ENCODE measurements at places on chromosomes 6 and 20.

DNA sequence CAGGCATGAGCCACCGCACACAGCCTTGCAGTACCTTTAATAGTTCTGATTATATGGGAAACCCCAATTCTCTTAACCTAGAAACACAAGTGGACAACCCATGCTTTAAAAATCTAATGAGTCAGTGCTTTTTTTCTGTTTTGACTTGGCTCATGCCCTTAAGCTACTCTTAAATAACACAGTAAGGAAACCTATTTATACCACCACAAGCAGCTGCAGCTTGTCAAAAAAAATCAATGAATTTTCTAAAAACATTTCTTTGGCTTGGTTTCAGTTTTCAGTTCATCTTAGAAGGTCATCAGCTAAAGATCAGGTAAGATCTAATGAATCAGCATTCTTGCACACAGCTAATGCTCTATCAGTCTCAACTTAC lies 124.1 kb upstream of the DST start:
- DNase-seq: no peak

- no peak for DNase-seq
Observed at GRCh38 chr6:36436466-36436865, 6.2 kb downstream of the PXT1 start.

DNA sequence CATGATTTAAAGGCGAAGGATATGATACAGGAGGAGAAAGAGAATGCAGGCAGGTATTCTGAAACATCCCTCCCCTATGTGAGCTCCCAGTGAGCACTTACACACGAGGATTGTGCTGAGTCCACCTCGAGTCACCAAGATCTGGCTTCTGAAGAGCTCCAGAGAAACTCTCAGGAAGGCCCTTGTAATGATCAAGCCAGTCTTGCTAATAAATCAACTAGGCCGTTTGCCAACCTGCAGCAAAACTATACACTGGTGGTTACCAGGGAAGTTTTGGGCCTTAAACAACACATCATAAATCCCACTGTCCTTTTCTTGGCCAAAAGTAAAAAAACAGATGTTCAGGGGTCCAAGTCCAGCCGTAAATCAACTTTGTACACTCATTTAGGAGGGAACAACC lies 79.2 kb downstream of the STXBP5 start:
- DNase-seq: peak; percentile 33

DNA sequence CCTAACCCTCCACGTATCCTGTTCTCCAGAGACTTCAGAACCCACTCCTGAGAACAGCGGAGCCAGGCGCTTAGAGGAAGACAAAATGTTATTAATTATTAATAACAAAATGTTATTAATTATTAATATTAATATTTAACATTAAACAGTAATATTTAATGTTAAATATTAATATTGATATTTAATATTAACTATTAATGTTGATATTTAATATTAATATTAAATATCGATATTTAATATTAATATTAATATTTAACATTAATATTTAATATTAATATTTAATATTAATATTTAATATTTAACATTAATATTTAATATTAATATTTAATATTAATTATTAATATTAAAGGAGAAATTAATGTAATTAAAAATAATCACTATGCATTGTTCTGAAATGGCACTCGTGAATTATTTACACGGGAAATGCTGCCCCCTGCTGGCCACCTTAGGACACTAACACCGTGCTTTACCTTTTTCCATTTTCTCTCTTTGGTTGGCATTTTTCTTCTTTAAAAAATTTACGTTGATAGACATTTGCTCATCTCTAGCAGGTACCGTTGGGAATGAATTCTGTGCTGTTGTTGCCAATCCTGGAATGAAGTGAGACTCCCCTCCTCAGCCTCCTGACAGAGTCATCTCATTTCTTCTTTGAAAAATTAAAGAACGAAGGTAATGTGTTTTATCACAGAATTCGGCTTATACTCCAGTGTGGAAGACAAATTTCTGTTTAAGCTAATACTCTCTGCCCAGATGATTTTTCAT lies 7.5 kb upstream of the GGTLC1 start:
- DNase-seq: no peak

DNA sequence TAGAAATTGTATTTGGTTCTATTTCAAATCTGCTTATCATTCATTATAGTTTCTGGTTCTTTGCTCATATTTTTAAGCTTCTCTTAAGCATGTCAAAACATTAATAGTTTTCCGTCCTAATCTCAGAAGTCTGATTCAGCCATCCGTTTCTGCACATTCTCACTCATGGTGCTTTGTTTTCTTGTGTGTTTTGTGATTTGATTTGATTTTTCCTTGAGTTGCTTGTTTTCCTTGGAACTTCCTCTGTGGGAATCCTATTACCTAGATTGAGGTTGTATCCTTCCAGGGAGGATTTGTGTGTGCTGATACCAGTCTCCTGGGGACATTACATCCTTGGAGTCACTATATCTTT lies 7.9 kb downstream of the SNX9 start:
- no peak for DNase-seq

GRCh38 chr20:58829531-58829941 lies 21.2 kb downstream of the GNAS-AS1 start:
- DNase-seq: no peak

GRCh38 chr20:25459916-25460535 lies 52.6 kb downstream of the GINS1 start:
- no peak for DNase-seq

- no peak for DNase-seq
Observed at GRCh38 chr6:83270971-83271719, 78.0 kb downstream of the RWDD2A start.

DNA sequence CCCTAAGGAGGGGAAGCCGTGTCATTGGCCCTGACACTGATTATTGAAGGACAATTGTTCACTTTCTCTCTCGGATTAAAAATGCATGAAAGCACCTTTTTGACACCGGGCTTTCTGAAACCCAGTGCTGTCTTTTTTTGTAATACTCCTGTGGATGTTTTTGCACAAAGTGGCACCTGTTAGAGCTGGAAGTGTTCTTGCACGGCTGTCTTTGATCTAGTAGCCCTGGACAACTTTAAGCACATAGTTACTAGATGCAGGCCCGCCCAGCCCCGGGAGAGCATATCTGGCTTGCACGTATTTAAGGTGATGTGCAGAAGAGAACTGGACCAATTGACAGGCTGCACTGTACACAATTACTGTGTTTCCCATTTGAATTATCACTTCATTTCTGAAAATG lies 72.6 kb downstream of the ARID1B start:
- no peak for DNase-seq

DNA sequence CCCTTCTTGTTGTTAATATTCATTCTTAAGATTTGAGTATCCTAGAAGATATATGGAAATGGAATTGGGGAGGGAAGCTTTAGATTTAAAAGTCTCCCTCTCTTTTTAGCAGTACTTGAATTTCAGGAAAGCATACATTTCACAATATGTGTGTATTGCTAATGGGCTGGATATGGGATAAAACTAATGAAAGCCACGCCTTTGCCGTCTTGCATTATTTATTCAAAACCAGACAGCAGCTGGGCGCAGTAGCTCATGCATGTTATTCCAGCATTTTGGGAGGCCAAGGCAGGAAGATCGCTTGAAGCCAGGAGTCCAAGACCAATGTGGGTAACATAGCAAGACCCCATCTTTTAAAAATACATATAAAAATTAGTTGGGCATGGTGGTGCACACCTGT lies 121.6 kb upstream of the TIAM2 start:
- DNase-seq: no peak

DNA sequence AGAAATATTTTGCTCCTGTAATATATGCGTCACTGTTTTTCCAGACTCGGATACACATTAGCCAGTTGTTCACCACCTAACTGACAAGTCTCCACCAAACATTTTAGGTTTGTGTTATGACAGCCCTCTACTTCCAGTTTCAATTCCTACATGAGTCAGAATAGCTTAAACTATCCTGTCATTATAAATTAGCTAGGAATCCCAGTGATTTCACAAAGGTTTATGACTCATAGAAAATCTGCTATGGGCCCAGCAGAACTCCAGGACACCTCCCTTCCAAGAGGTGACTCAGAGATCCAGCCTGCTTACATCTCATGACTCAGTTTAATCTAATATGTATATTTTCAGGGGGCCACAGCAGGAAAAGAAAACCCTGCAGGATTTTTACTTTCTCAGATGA lies 17.4 kb upstream of the PLCB4 start:
- DNase-seq: no peak

DNA sequence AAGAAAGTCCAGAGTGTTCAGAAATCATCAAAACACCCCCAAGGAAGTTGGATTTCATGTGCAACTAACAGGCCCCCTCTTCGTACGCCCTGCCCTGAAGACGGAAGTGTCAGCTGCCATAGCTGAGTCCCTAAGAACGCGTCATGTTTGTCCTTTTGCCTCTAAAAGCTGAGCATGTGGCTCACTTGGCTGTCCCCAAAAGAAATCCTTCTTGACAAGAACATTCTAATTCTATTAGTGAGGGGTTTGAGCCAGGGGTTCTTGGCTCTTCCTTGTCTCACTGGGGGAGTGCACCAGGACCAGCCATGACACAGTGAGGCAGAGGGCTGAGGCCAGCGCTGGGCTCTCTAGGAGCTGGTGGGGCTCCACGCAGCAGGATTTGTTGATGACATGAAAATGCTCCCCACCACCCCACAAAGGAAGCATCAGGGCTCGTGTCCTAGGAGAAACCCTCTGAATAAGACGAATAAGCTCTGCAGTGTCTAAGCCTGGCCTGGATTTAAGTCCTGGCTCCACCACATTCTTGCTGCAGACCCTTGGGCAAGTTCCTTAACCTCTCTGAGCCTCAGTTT lies 20.0 kb upstream of the SPO11 start:
- DNase-seq: no peak

DNA sequence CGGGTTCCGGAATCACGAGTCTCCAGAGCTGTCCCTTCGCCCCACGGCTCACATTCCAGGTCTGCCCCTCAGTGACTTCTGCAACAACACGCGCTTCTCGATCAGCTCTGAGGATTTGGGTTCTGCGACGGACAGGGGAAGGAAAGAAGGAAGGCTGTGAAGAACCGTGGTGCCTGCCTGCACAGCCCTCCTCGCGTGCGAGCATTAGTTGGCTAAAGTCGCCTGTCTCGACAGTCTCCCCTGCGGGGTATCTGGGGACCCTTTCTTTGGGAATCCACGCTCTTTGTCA lies 23.1 kb downstream of the VPS52 start:
- no peak for DNase-seq

- DNase-seq: no peak
Observed at GRCh38 chr6:43280234-43280633, 17.8 kb upstream of the SLC22A7 start.

- DNase-seq: no peak
Observed at GRCh38 chr6:113104541-113104940, 752.6 kb upstream of the MARCKS start.

DNA sequence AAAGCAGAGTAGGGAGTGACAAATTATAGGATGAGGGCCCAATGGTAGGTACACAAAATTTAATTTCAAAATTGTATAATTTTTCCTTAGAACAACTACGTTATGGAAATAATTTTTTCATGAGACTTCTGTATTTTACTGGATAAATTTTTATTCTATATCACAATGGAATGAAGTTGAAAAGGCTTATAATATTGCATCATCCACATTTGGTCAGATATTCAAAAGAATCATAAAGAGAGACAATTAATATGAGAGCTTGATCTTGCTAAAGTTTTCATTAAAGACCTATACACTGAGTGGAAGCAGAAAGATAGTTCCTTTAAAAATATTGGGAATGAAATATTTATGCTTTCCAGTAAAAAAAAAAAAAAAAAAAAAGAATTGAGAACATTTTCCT lies 242.8 kb downstream of the FARS2 start:
- DNase-seq: no peak

- DNase-seq: no peak
Observed at GRCh38 chr20:48648482-48649051, 179.2 kb downstream of the PREX1 start.

- DNase-seq: no peak
Observed at GRCh38 chr6:259901-260508, 32.3 kb upstream of the DUSP22 start.

GRCh38 chr6:46756469-46757213 lies 9.9 kb downstream of the ANKRD66 start:
- DNase-seq: no peak

GRCh38 chr20:51385646-51386530 lies 156.6 kb downstream of the NFATC2 start:
- DNase-seq: no peak

DNA sequence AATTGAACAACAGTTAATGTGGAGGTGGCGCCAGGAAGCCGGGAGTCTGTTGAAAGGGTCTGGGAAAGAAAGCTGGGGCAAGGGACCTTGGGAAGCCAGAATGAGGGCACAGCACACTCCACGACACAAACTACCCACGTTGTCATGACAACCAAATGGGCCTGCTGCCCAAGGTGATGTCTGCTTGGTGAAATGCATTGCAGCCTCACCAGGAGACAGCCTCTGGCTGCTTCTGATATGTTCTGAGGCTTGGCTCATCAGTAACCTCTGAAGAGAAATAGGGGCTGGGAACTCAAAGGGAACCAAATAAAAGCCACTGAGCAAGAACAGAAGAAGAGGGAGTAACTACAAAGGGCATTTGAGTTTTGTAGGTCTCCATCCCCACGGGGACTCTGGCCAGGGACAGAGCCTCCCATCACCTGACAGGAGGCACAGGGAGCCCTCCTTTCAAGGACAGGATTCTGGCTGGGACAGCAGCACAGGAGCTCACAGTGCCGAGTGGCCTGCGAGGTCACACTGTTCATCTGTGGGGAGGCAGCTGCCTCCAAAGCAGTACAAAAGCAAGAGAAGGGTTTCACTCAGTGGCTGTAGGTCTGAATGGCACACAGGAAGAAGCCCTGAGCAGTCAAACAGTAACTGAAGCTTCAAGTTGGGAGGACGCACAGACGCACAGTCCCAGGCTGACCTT lies 44.6 kb upstream of the KCNK16 start:
- no peak for DNase-seq

- DNase-seq: no peak
Observed at GRCh38 chr20:38023181-38024001, 9.9 kb downstream of the TTI1 start.

- DNase-seq: no peak
Observed at GRCh38 chr6:31579546-31580437, 2.4 kb downstream of the LTB start.

DNA sequence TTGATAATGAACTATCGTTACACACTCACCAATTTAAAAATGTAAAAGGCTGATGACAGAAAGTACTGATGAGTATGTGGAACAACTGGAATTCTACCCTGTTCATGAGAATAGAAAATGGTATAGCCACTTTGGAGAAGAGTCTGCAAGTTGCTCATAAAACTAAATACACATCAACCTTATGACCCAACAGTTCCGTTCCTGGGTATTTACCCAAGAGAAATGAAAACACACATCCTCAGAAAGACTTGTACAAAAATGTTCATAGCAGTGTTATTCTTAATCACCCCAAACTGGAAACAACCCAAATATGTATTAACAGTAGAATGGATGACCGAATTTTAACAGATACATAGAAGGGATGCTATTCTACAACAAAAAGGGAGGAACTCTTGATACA lies 145.7 kb upstream of the LRFN2 start:
- DNase-seq: no peak

- no peak for DNase-seq
Observed at GRCh38 chr6:31775184-31775583, 1.9 kb downstream of the VWA7 start.

GRCh38 chr20:21156266-21156665 lies 30.4 kb downstream of the KIZ start:
- DNase-seq: no peak

Measured in right renal pelvis (tissue), 4 donors.